Hair follicle dermal papilla cell (primary cell): ENCODE measurements at places on chromosomes 12 and 14. TPM values are rescaled to one million over a fixed set of nuclear protein-coding genes. Genes with fewer than 3 reads are reported as not detected.

ASB2 gene
- 0.16 TPM in 1 of 2 replicates, not detected in the other for total RNA-seq

GPX2 gene
- not detected in 2 replicates for total RNA-seq

ADGRD1 gene
- under 0.01 and 0.36 TPM in 2 replicates for total RNA-seq

MYF5 gene
- total RNA-seq = not detected in 2 replicates

RPL10L gene
- not detected in 2 replicates for total RNA-seq

SMCO2 gene
- total RNA-seq = not detected in 2 replicates

TPH2 gene
- not detected in 2 replicates for total RNA-seq

HOXC4 gene
- total RNA-seq = 0.16 and 0.24 TPM in 2 replicates

SIRT4 gene
- 0.65 and 0.85 TPM in 2 replicates for total RNA-seq

ATF7 gene
- 11.3 and 16.4 TPM in 2 replicates for total RNA-seq

PZP gene
- total RNA-seq = not detected in 2 replicates

SLC7A8 gene
- total RNA-seq = 16.2 and 17.4 TPM in 2 replicates

AQP6 gene
- not detected in 2 replicates for total RNA-seq

LGR5 gene
- 0.73 and 1.1 TPM in 2 replicates for total RNA-seq

SOCS4 gene
- total RNA-seq = 21.1 TPM in 2 replicates

RTL1 gene
- not detected in 2 replicates for total RNA-seq

KLHDC1 gene
- total RNA-seq = 3.2 and 5.7 TPM in 2 replicates

ACVRL1 gene
- total RNA-seq = 77.2 and 78.0 TPM in 2 replicates

SLC2A14 gene
- 0.16 and 0.24 TPM in 2 replicates for total RNA-seq

PIWIL1 gene
- total RNA-seq = not detected in 2 replicates

CLEC7A gene
- total RNA-seq = not detected in 2 replicates

TTC6 gene
- total RNA-seq = under 0.01 TPM in 1 of 2 replicates, not detected in the other

HOXC6 gene
- 0.24 TPM in 1 of 2 replicates, not detected in the other for total RNA-seq

OTUB2 gene
- 1.9 and 2.2 TPM in 2 replicates for total RNA-seq

SSPN gene
- total RNA-seq = 17.4 and 22.6 TPM in 2 replicates

CABP1 gene
- total RNA-seq = 0.24 and 0.32 TPM in 2 replicates

BICDL1 gene
- not detected in 2 replicates for total RNA-seq

KRT77 gene
- not detected in 2 replicates for total RNA-seq

GYS2 gene
- total RNA-seq = not detected in 2 replicates
